ENCODE measurements at places on chromosomes 2 and 18.

- DNase-seq = no peak
Observed at GRCh38 chr2:119306196-119306590, 60.4 kb downstream of the C2orf76 start.

DNA sequence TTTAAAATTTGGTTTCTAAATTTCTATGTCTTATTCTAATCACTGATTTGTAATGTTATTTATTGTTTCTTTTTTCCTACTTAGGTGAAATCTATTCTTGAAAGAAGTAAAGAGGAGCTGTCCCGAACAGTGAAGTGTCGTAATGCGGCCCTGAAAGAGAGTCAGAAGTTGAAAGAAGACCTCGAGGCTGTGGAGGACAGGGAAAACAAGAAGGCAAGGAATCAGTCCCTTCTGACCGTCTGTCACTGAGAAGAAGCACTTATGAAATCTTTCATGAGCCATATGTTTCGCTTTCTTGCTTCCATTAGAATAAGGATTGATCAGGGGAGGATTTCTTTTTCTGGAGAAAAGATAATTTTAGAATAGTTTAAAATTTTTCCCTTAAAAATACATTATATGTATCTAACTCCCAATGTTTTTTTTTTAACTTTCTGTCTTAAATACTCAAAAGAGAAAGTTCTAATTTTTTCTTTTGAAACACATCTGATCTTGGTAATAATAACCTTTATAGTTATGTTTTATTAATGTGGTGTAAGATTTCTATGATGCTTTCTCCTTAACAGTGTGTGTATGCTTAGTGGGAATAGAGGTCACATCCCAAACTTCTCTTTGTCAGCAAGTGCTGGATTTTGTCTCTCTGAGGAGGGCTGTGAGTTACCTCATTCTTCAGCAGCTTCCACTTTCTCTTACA lies 79.0 kb downstream of the CCDC150 start:
- DNase-seq = no peak

DNA sequence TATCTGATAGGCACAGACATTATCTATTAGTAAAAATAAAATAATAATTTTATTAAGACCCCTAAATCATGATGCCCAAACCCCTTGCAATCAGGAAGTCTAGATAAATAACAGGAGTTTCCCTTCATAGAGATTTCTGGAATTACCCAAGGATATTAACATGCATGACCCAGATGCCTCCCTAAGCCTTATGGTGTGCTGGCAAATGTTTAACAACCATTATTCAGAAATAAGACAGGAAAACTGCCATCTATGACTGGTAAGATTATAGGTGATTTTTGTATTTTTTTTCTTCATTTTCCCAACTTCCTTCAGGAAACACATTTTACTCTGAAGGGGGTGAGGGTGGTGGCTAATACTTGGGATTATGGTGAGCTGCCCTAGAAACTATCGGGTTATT lies 2.7 kb upstream of the PPP1CB start:
- no peak for DNase-seq

DNA sequence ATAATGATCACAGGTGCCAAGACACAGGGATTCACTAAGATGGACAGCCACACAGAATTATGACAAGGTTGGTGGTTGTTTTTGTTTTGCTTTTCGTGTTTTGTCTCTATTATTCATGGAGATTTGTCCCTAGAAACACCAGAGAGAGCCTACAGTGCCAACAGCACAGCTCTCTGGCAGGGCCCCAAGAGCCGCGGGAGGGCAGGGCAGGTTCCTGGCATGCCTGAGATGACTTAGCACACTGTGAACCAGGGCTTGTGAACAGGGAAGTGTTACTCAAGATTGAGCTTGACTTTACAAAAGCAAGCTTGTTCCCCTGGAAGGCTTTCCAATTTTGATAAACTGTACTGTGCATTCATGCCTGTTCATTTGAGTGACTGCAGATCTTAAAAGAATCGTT lies 437.4 kb upstream of the SALL3 start:
- no peak for DNase-seq

DNA sequence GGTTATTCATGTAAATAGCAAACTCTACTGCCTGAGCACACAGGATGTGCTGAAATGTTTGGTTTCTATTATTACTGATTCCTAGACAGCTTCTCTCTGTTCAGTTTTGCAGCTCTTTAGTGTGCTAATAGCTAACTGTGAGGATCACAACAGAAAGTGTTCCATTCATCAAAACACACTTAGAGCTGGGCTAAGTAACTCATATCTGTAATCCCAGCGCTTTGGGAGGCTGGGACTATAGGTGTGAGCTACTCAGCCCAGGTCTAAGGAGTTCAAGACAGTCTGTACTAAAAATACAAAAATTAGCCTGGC lies 63.2 kb downstream of the MOGAT1 start:
- DNase-seq = no peak

DNA sequence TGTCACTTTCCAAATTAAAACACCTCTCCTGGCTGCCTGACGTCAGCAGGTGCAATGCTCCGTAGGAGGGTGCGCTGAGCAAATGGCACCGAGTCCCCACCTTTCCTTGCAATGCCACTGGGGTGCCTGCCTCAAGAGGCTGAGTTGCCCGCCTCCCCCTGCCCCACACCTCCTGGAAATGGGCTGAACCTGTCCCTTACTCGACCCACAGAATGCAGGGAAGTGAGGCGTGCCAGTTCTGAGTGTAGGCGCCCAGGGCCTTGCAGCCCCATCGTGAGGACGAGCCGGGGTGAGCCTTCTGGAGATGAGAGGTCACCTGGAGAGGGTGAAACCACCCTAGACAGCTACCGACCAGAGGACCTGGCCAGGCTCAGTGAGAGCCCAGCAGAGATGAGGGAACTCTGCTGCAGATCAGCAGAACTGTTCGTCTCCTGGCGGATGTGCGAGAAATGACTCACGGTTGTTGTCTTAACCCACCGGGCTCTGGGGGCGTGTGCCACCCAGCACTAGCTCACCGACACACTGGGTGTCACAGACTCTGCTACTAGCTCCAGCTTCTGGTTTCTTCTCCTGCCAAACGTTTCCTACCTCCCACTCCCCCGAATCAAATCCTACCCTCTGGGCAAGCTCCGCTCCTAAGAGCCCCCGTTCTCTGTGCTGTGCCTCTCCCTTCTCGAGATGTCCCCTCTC lies 168.7 kb upstream of the HDAC4 start:
- DNase-seq = no peak

DNA sequence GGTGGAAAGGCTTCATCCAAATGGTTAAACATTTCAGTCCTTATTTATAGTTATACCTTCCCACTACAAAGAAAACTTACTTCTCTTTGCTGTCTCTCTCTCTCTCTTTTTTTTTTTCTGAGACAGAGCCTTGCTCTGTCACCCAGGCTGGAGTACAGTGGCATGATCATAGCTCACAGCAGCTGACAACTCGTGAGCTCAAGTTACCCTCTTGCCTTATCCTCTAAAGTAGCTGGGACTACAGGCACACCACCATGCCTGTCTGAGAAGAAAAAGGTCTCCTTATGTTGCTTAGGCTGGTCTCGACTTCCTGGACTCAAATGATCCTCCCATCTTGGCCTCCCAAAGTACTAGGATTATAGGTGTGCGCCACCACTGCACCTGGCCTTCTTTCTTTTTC lies 32.3 kb upstream of the OLA1 start:
- DNase-seq = no peak

- no peak for DNase-seq
Observed at GRCh38 chr2:124327303-124327702, 302.2 kb downstream of the CNTNAP5 start.

DNA sequence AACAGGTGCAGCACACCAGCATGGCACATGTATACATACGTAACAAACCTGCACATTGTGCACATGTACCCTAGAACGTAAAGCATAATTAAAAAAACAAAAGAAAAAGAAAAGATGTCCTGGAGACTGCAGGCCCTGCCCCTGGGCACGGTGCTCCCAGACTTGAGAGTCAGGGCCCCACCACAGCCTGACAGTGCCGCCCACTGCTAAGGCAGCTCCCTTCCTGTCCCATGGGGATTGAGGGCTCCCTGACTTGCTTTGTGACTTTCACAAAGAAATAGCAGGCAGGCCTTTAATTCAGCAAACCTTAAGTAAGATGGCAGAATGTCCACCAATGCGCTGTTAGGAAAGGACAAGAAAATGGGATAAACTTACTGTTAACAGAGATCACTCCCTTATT lies 116.8 kb downstream of the NDUFA10 start:
- DNase-seq = no peak

- no peak for DNase-seq
Observed at GRCh38 chr18:77116201-77117080, 16.1 kb downstream of the MBP start.

GRCh38 chr2:174957050-174957449 lies 48.1 kb downstream of the CHN1 start:
- no peak for DNase-seq

DNA sequence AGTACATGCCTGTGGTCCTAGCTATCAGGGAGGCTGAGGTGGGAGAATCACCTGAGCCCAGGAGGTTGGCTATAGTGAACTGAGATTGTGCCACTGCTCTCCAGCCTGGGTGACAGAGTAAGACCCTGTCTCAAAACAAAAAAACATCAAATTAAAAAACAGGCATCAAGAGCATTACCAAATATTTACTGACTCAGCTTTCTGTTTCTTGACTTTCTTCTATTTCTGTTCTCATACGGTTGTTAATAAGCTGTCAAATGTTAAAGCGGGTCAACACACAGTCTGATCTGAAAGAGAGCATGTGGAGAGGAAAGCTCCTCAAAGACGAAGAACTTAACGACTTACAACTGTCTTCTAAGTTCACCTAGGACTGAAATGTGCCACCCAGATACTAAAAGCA lies 59.0 kb downstream of the ITGB1BP1 start:
- DNase-seq = no peak

GRCh38 chr2:237456200-237456843 lies 30.7 kb upstream of the MLPH start:
- no peak for DNase-seq

DNA sequence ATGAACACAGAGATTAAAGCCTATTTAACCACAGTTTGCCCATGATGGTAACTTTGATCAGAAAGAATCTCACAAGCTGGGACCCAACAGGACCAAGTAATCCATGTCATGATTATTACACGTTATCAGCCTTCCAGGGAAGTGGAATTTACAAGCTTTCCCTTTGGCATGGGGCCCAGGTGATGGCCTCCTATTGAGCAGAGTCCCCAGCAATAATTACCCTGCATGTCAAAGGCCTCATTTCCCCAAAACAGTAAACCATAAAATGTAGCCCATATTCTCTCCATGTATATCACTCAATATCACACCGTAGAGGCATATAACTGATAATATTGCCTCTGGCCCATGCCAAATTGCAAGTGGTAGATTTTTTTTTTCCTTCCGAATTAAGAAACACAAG lies 38.9 kb downstream of the PRKRA start:
- DNase-seq = no peak

DNA sequence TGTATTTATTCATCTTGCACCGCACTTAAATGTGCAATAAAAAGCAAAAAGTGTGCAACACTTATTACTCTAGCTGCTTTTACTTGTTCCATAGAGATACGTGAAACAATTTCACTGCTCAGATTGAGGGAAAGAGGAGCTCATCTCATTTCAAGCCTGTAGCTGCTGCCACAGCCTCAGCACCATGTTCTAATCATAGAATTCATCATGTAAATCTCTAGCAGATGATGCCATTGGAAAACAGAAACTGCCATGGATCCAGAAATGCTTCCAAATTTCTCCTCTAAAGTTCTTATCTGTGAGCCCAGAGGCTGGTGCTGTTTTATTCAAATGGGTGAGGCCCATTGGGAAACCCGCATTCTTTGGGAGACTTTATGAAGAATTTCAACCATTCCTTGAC lies 2.0 kb downstream of the CDC42EP3 start:
- no peak for DNase-seq

GRCh38 chr2:100589527-100589926 lies 26.7 kb downstream of the PDCL3 start:
- no peak for DNase-seq

DNA sequence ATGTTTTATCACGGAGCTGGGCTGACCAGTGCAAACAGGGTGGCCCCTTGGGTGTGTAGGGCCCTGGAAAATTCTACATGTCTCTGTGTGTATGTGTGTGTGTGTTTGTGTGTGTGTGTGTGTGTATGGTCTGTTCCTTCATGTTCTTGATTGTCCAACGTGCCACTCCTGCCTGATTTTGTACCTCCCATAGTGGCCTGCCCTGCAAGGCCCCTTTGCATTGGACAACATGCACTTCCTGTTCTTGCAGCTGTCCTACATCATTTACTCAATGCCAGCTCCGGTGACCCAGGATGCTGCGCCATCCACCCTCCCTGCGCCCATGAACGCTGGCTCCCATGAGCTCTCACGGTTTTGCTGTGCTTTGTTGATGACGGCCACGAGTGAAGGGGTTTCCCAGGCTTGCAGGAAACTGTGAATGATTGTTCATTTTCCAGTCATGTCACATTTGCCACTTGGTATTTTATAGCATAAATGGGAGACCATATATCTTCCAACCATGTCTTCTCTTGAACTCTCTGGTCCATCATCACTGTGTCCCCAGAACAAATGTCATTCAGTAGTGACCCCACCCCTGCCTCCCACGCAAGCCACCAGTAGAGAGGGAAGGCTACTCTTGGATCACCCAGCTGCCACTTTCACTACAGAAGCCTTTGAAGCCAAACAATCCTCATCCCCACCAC lies 69.7 kb upstream of the NCK2 start:
- peak; percentile 55 for DNase-seq

- DNase-seq = no peak
Observed at GRCh38 chr2:203170502-203170901, 68.3 kb upstream of the CYP20A1 start.

- no peak for DNase-seq
Observed at GRCh38 chr18:73945130-73945792, 202.4 kb downstream of the FBXO15 start.

DNA sequence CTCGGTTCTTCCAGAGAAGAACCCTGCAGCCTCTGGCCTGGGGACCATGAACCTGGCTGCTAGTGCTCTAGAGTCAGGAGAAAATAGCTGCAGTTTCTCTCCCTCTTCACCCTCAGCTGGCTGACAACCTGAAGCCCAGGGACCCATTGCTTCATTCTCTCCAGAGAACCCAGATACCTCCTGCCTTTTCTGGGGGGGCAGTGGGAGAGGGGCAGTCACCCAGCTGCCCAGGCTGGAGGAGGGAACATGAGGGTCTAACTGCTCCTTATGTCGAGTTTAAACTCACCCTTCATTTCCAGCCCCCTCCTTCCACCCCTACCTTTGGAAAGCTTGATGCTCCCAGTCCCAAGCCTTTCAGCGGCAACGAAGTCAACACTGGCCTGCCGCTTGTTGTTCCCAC lies 7.6 kb upstream of the ZFAND2B start:
- no peak for DNase-seq
